ENCODE measurements at places on chromosomes 16 and 17.

- DNase-seq = no peak
These were observed 16.0 kb upstream of the STH start for GRCh38 chr17:45982791-45983613.

- DNase-seq = no peak
These were observed 10.4 kb downstream of the KCNH6 start for GRCh38 chr17:63533433-63534077.

DNA sequence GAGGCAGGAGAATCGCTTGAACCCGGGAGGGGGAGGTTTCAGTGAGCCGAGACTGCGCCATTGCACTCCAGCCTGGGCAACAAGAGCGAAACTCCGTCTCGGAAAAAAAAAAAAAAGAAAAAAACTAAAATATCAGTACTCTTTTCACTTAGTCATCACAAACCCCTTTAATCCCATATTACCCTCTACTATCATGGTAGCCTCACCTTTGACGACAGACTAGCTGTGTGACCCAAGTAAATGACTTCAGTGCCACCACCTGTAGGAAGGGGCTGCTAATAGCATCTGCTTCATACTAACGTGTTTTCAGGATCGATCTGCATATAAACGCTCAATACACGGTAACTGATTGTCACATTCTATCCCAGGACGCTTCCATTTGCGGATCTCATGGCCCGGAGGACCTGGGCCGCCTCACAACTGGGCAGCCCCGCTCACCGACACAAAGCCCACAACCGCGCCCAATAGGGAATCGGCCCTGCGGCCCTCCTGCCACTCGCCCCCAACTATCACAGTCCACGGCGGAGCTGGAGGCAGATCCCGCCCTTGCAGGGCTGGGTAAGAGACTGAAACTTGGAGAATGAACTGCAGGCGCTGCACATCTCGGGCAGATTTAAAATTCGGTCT is 1.1 kb upstream of the ZNF263 start:
- no peak for DNase-seq

DNA sequence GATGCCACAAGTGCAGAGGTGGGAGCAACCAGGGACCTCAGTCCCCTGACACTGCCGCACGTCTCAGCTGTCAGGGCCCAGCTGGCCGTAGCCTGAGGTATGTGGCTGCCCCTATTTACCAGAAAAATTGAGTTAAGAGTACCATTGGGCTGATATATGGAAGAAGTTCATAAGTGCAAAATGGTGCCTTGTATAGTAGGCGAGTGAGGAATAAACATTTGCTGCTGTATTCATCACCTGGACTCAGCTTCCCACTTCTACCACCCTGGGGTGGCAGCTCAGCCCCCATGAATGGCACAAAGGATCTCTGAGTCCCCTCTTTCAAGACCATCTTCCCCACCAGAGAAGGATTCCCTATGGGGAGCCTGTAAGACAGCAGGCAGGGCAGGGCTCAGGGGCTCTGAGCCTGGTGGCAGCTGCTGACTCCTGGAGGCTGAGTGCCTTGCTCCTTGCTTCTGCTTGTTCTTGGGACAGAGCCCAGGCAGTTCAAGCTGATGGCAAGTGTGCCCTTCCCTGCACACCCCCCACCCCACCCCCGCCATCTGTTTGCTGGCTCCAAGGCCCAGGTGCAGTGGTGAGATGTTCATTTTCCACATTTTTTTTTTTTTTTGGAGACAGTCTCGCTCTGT is 29.0 kb downstream of the TRPV2 start:
- peak; percentile 61 for DNase-seq

DNA sequence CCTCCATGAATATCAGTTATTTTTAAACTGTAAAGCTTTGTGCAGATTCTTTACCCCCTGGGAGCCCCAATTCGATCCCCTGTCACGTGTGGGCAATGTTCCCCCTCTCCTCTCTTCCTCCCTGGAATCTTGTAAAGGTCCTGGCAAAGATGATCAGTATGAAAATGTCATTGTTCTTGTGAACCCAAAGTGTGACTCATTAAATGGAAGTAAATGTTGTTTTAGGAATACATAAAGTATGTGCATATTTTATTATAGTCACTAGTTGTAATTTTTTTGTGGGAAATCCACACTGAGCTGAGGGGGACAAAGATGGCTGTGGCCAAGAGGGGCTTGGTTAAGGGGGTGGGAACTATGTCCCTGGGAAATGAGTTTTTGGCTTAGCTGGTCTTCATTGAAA is 2.3 kb downstream of the CCL11 start:
- no peak for DNase-seq

DNA sequence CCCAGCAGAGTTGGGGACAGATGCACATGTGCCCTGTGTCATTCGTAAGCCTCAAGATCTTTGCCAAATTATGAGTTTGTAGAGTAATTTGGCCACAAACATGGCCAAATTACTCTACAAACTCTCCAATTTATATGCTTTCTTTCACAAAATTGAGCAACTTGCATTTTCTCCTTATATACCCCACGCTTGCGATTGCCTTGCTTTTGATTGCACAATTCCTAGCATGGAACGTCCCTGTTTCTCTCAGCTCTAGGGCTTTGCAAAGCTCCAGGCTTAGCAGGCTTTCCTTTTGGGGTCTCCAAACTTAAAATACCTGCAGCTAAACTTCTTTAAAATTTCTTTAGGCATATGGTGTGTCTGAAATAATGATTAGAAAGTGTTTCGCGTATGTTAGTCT is 28.5 kb upstream of the MAF start:
- no peak for DNase-seq

- DNase-seq = peak; percentile 50
These were observed at the start of the genes CXCL16 and ZMYND15 for GRCh38 chr17:4739122-4740024. Gene CXCL16 (minus strand): TSS chr17:4739928. CDS start chr17:4739339, 589 bp downstream. Gene ZMYND15 (plus strand): TSS chr17:4739833. CDS start chr17:4740549, 716 bp downstream.

DNA sequence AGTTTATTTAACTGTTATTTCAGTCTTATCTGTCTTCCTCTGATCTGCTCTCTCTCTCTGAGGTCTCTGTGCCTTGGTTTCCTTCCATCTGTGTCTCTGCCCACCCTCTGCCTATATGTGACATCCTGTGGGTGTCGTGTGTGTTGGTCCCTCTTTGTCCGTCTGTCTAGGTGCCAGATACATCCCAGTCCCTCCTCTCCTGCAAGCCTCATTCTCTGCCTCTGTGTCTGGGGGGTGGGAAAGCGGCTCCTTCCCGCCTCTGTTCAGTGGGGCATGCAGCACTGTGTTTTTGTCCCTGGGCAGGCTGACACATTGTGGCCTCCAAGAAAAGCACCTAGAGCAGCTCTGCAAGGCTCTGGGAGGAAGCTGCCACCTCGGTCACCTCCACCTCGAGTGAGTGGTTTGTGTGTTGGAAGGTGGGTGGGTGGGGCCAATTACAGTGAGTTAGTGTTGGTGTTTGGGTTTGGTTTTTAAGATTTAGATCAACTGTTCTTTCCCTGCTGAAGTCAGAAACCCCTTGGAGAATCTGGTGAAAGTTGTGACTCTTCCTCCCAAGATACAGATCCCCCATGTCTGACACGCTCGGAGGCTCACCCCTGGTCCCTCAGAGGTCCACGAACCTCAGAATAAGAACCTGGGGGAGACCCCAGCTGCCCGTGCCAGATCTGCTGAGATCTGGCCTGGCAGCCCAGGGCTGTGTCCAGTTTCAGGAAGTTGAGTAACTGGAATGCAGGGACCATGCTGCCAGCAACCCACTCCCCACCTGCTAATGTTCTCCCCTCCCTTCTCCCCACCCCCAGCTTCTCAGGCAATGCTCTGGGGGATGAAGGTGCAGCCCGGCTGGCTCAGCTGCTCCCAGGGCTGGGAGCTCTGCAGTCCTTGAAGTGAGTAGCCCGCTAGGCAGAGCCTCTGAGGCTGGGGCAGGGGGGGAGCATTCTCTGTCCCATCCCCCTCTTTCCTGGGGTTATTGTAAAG is 50.9 kb upstream of the CPNE2 start:
- DNase-seq = peak; percentile 89

DNA sequence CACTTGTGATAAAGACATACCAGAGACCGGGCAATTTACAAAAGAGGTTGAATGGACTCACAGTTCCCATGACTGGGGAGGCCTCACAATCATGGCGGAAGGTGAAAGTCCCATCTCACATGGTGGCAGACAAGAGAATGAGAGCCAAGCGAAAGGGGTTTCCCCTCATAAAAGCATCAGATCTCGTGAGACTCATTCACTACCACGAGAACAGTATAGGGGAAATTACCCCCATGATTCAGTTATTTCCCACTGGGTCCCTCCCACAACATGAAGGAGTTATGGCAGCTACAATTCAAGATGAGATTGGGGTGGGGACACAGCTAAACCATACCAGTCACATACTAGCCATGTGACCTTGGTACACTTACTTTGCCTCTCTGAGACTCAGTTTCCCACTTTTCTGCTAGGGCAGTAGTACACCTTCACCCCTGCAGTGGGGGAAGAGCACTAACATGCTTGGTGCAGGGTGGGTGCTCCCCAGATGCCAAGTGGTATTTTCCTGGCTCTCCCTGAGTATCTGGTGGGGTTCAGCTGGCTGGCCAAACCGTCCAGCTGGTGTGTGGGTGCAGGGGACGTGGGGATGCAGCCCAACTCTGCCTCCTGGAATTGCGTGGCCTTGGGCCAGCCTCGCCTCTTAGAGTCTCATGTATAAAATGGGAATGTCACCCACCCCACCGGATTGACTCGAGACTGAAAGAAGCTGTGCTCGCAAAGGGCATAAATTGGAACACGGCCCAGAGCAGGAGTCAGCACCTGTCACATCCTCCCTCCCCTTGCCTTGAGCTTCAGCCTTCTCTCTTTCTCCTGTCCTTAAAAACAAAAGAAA is 364.1 kb downstream of the CPPED1 start:
- no peak for DNase-seq

- peak; percentile 64 for DNase-seq
These were observed 37.8 kb downstream of the CACNG1 start for GRCh38 chr17:67082107-67082506.

DNA sequence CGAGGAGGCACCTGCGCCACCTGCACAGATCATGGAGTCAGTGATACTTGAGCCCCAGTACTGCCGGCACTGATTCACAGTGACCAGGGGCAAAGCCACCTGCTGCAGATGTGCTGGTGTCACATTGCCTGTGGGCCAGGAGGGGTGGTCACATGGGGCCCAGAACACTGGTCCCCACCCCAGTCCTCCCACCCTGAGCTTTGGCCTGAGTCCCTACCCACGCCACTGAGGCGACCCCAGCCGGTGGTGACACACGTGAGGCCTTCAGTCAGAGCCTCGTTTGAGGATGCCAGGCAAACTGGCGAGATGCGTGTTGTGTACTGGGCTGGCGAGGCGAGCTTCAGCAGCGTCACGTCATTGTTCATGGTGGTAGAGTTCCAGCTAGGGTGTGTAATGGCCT is 1.5 kb downstream of the CTRL start:
- DNase-seq = no peak

GRCh38 chr16:78395035-78395434 is 295.6 kb downstream of the WWOX start:
- DNase-seq = no peak

- DNase-seq = no peak
These were observed 15.9 kb downstream of the KPNB1 start for GRCh38 chr17:47665655-47666054.

DNA sequence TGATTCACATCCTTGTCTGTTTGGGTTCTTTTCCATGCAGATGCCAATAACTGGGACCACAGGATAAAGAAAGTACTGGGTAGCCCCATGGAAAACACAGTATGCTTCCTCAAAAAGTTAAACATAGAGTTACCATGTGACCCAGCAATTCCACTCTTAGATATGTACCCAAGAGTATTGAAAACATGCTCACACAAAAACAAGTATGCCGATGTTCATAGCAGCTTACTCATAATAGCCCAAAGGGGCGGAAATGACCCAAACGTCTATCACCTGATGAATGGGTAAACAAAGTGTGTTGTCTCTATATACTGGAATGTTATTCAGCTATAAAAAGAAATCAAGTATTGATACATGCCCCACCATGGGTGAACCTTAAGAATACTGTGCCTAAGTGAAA is 55.4 kb downstream of the CYB5B start:
- no peak for DNase-seq

GRCh38 chr16:12276576-12276975 is 300.0 kb downstream of the SNX29 start:
- DNase-seq = no peak

- DNase-seq = peak; percentile 72
These were observed at the start of gene RNF157 for GRCh38 chr17:76240461-76241203. Gene RNF157 (minus strand): TSS chr17:76240493. CDS start chr17:76240240, 253 bp downstream.

GRCh38 chr17:78366109-78366848 is 6.4 kb upstream of the SOCS3 start:
- DNase-seq = no peak

- DNase-seq = no peak
These were observed 26.5 kb upstream of the ALOX12 start for GRCh38 chr17:6969323-6969726.

DNA sequence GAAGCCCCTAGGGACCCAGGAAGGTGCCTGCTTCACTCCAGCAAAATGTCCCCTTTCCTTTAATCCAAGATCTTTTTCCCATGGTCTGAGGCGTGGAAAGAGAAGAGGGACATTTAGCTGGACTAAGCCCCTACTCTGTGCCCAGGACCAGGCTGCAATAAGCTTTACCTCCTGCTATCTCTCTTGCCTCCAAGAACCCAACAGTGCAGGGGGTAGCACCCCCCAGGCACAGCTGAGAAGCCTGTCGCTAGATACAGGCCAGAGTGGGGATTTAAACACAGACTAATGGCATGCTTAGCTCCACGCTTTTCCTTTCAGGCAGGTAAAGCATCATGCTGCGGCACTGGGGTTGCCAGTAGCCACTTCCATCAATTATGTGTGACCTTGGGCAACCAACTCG is 24.5 kb upstream of the CCL1 start:
- DNase-seq = no peak

DNA sequence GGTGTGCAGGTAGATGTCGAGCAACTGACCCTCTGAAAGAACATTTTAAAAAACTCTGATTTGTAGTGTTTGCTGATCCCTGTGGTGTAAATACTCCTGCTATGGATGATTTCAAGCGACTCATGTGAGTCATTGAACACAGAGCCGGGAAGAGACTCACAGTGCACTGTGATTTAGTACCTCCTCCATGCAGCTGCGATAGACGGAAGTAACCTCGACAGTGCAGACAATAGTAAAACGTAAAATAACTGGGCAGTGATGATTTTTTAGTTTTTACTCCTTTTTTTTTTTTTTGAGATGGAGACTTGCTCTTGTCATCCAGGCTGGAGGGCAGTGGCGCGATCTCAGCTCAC is 8.7 kb downstream of the TBX21 start:
- no peak for DNase-seq

DNA sequence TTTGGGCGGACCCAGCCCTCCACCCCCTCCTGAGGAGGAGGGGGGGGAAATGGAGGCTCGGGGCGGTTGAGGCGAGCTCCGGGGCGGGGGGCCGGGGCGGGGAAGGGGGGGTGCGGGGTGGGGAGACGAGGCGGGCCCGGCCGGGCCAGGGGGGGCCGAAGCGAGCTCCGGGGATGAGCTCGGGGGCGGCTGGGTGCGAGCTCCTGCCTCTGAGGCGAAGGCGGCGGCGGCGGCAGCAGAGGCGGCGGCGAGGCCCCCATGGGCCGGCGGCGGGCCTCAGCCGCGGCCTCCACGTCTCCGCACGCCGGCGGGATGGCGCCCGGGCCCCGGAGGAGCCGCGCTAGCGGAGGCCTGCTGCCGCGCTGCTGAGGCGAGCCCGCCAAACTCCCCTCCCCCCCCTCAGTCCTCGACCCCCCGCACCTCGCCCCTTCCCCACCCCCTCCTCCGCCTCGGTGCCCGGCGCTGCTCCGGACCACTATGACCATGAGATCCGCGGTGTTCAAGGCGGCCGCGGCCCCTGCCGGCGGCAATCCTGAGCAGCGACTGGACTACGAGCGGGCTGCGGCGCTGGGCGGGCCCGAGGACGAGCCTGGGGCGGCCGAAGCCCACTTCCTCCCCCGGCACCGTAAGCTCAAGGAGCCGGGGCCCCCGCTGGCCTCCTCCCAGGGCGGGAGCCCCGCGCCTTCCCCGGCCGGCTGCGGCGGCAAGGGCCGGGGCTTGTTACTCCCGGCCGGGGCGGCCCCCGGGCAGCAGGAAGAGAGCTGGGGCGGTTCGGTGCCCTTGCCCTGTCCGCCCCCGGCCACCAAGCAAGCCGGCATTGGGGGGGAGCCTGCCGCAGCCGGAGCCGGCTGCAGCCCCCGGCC is 596 bp downstream of the MSL1 start:
- peak; percentile 74 for DNase-seq
